Stimulated activated CD4-positive, alpha-beta T cell treated with anti-CD3 and anti-CD28 coated beads, TNF-alpha, amount 100 ng/mL, for 48 hours (primary cell): ENCODE measurements at places on chromosomes 6 and 20.

GRCh38 chr6:29737707-29738630 lies 14.7 kb downstream of the HLA-F start:
- DNase-seq = peak; percentile 64

GRCh38 chr20:36607586-36608387 lies 2.2 kb downstream of the RAB5IF start:
- DNase-seq = no peak

DNA sequence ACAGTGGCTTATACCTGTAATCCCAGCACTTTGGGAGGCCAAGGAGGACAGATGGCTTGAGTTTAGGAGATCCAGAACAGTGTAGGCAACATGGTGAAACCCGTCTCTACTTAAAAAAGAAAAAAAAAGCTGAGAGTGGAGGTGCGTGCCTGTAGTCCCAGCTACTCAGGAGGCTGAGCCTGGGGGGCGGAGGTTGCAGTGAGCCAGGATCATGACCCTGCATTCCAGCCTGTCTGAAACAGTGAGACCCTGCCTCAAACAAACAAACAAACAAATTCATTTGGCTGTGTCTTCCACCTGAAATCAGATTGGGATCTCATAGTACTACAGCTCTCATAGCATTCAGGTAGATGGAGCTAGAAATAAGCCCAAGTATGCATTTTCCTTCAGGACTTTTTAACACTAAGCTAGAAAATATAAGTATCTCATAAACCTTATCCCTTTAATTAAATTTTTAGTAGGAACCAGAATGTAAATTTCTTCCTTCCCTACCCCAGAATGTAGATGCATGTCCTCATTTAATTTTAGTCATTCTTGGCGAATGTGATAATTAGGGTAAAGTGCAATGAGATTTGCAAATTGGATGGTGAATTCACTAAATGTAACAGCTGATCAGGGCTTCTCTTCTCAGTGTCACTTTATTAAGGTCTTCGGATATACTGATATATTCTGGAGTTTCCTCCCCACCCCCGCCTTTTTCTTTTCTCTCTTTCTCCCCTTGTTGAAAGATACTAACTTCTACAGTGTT lies 190.4 kb downstream of the CDKAL1 start:
- DNase-seq = no peak

GRCh38 chr6:164108092-164108491 lies 693.6 kb downstream of the QKI start:
- no peak for DNase-seq

- no peak for DNase-seq
Observed at GRCh38 chr6:143598466-143599080, 79.2 kb upstream of the PHACTR2 start.

- no peak for DNase-seq
Observed at GRCh38 chr20:17490501-17490900, 40.7 kb downstream of the BFSP1 start.

- DNase-seq = no peak
Observed at GRCh38 chr6:124956018-124956417, 6.2 kb upstream of the RNF217 start.

GRCh38 chr6:169832247-169832948 lies 81.0 kb downstream of the ERMARD start:
- no peak for DNase-seq

GRCh38 chr6:24154121-24154520 lies 28.1 kb downstream of the NRSN1 start:
- no peak for DNase-seq

DNA sequence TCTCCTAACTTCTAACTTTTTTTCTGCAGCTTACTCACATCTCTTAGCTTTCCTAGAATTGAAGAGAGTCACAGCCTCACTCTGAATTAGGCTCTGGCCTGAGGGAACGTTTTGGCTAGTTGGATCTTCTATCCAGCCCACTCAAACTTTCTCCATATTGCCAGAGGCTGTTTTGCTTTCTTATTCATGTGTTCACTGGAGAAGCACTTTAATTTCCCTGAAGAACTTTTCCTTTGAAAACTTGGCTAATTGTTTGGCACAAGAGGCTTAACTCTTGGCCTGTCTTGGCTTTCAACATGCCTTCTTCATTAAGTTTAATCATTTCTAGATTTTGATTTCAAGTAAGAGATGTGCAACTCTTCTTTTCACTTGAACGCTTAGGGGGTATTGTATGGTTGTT lies 138.2 kb upstream of the PLCB4 start:
- no peak for DNase-seq

GRCh38 chr6:135722190-135722589 lies 129.3 kb upstream of the PDE7B start:
- no peak for DNase-seq

DNA sequence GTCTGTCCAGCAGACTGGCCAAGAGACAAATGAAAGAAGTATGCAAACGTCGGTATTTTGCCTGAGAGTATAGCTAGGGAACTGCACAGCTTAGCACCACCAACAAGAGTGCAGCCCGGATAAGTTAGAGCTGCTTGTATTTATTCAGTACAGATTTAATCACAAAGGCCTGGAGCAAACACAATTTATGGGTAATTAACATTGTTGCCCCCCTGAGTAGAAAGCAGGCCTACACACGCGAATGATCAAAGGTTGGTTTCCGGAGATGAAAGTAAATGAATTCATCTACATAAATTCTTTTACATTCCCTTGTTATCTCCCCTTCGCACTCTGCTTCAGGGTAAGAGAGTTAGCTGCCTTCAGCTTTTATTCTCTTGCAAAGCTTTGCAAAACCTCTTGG lies 24.7 kb upstream of the CRISP1 start:
- DNase-seq = no peak

DNA sequence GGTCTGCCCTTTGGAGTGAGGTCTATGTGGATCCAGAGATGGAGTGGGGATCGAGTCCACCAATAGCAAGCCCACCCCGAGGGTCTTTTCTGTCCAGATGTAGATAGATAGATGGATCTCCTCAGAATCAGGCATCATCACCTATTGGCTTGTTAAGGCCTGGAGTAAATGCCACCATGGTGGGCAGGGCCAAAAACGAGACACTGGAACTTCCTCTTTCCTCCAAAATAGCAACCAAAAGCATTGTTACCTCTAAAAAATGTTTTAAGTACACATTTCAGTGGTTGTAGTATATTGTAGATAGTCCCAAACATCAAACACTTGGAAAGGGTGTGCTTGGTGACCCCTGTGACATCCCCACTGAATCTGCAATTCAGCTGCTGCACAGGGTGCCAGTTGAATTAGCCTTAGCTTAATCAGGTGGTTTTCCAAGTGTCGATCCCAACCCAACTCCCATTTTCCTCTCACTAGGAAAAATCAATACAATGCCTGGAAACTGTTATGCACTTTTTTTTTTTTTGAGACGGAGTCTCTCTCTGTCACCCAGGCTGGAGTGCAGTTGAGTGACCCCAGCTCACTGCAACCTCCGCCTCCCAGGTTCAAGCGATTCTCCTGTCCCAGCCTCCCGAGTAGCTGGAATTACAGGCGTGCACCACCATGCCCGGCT lies 35.0 kb upstream of the NELFCD start:
- no peak for DNase-seq

DNA sequence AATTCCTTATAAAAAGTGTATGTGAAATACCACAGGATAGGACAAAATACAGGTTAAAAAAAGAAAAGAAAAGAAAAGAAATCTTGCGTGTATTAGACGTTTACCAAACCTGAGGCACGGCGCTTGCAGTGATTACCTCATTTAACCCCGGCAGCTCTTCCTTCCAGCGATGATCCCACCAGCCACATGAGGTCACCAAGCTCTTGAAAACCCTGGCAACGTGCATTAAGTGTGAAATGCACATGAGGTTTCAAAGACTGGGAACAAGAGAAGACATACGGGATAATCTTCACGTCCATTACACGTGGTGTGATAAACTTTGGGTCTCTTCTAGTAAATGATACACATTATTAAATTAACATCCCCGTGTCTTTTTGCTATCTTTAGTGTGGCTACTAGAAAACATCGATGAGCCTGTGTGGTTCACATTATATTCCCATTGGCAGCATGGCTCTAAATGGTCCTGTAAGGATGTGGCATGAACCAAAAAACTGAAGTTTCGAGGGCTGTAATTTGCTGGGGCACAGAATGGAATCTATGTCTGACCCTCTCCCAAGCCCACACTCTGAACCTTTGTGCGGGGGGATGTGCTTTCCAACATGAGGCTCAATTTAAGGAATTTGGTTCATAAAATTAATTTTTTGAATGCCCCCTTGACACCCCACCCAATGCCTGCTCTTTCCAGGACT lies 59.2 kb upstream of the THBS2 start:
- DNase-seq = no peak

- no peak for DNase-seq
Observed at GRCh38 chr6:166623318-166623717, 3.7 kb downstream of the RPS6KA2 start.

- no peak for DNase-seq
Observed at GRCh38 chr20:23244156-23244915, 106.3 kb upstream of the NXT1 start.

DNA sequence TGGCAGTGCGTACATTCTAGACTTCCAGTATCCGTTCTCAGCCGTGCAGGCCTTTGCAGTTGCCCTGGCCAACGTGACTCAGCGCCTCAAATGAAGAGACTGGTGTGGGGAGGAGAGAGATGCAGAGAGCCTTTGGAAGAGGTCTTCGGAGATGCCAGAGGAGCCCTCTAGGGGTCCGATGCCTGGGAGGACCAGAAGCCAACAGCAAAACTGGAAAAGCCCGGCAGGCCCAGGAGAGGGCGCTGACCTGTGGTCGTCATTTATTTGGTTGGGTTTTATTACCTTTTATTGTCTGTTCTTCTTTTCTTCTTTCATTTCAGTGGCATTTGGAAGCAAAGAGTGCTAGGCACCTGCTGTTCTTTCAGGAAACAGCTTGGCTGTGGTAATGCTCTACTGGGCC lies 53.3 kb upstream of the TMEM181 start:
- DNase-seq = no peak

GRCh38 chr6:159682295-159682694 lies 10.7 kb downstream of the SOD2 start:
- DNase-seq = no peak

DNA sequence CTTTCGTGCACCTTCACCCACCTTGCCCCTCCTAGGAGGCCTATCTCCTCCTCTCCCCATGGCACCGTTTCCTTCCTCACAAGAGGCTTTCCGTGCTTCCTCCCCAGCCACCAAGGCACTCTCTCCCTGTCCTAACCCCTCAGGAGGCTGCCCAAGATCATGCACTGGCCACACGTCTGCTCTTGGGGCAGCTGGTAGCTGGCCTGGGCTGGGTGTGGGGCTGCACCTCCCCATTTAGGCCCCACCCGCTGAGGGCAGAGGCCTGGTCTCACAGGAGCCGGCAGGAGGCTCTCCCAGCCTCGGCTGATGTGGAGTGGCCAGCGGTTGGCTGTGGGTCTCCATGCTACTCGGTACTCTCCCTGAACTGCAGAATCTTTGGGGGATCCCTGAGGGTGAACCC lies 13.6 kb downstream of the NOL4L start:
- no peak for DNase-seq

DNA sequence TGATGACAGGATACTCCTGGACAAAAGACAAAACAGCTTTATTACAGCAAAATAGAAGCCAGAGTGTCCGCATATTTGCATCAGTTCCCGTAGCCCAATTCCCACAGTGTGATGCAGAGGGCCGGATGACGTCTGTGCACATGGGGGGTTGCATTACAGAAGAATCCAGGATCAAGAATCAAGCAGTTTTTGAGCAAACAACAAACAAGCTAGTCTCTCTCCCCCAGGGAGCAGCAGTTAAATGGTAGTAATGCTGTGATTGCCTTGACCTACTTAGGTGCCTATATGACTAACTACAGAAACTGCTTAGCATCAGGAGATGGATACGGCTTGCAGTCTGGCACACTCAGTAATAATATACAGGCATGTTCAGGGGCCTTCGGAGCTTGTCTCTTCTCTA lies 3.2 kb upstream of the SDHAF4 start:
- no peak for DNase-seq

GRCh38 chr6:30263734-30264133 lies 50.5 kb upstream of the TRIM26 start:
- no peak for DNase-seq

GRCh38 chr6:14734416-14735340 lies 511.2 kb upstream of the JARID2 start:
- DNase-seq = no peak

GRCh38 chr6:45436544-45437438 lies 59.1 kb upstream of the SUPT3H start:
- peak; percentile 47 for DNase-seq

DNA sequence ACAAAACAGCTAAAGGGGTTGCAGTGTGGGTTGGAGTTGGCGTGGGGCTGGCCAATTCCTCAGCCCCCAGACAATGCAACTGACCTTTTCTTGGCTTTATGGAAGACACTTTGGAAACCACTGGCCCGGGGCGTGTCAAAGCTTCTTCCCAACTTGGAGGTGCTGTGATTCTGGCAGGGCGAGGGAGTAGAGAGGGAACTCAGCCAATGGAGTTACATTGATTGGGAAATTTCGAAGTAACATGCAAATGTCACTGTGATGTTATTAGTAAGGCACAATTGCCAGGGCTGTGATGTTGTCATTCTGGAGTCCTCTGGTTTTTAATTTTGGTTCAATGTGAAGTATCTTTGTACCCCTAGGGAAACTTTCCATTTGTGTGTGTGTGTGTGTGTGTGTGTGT lies 41.5 kb upstream of the EPB41L1 start:
- no peak for DNase-seq

DNA sequence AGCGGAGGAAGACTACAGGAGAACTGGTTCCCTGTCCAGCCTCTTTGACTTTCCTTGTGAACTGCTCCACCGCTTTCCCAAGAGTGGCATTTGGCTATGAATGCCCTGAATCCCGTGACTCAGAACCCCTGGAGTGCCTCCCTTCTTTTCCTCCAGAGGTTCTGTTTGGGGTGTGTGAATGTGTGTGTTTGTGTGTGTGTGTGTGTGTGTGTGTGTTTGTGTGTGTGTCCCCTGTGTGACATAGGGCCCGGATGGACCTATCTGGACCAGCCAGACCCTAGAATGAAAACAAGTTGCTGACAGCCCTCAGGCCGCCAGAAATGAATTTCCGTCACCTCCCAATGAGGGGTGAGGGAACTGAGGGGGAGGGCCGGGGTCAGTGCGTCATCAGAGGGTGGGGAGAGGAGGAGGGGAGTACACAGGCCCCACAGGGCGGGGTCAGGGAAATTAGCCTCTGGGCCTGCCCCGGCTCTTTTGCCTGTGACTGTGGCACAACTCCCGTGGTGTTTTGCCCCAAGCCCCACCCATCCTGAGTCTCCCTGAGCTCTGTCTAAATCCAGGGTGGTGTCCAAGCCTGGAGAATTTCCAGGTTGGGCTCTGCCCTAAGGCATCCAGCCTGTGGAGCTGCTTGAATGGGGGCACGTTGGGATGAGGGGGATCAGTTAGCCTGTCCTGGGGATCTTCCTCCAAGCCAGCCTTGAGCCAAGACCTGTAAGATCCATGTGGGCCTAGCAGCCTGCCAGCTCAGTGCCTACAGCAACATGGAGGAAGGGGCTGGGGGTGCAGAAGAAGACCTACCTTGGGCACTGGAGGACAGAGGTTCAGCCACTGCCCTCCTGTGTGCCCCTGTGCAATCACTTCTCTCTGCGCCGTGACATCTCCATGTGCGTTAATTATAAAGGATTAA lies 15.2 kb upstream of the MRPS18A start:
- DNase-seq = no peak

GRCh38 chr6:36269834-36270705 lies at the start of gene PNPLA1:
Gene PNPLA1 (plus strand): TSS chr6:36270060. CDS start chr6:36270460, 400 bp downstream.
- no peak for DNase-seq
